ENCODE measurements at places on chromosomes 7 and 10.

DNA sequence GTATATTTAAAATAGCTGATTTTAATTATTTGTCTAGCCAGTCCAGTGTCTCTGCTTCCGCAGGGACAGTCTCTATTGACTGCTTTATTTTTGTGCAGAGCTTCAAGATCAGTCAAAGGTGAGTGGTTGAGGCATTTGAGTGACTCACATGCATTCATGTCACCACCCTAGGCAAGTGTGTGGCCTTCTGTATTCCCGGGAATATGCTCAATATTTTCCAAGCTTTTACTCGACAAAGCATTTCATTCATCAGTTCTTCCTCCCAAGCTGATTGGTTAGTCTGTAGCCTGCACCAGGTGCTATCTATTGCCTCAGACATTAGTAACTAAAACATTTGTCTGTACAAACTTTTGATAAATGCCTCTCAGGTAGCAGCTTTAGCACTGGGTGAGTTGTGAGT, 471.5 kb upstream of the NRG3 start:
- no peak for DNase-seq

DNA sequence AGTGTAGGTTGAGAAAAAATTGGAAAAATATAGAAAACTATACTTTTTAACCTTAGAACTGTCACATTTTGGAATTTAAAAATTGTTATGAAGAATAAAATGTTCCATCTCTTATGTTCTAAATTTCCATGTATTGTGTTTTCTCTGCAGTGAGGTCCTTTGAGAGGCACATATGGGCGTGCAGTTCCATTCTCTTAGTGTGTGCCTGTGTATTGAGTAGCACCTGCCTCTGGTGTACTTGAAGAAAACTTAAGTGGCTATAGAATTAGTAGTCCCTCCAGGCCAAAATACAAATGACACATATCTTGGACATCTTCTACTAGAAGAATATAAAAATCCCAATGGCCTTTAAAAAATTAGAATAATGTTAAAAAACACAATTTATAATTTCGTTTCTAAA, 149.2 kb downstream of the BICC1 start:
- DNase-seq, result no peak

DNA sequence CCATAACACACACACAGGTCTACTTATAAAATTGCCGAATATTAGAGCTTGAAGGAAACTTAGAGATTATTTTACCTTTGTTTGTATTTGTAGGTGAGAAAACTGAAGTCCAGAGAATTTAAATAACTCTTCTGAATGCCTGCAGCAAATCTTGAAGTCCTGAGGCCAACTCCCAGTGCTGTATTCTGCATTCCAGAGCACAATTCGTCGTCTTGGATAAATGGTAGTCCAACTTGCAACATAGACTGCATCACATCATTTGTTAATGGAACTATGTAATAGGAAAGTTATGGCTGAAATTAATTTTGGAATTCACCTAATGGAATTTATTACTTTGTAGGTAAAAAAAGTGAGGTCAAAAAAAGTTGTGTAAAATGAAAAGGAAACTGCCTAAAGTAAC, 37.3 kb upstream of the SEMA3D start:
- DNase-seq, result no peak

DNA sequence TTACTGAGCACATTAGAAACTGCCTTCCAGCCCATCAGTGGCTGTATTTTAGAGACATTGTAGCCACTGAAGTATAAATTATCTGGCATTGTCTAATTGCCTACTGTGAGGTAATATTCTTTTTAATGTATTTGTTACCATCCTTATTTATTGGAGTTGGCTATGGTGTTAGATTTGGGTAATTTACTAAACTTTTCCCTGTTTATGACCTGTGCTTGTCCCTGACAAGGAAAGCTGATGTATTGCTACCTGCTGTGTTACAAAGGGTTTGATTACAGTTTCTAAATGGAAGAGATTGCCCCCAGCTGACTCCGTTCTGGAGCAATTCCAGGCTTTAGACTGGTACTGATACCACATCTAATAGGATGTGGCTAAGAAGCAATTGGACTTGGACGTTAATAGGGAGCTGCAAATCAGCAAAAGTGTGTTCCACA, 12.3 kb upstream of the ASCC1 start:
- DNase-seq, result no peak

GRCh38 chr10:124162136-124162535, 68.7 kb upstream of the CHST15 start:
- DNase-seq, result no peak

- DNase-seq, result no peak
These were observed 231.3 kb upstream of the PTN start for GRCh38 chr7:137574812-137575211.

DNA sequence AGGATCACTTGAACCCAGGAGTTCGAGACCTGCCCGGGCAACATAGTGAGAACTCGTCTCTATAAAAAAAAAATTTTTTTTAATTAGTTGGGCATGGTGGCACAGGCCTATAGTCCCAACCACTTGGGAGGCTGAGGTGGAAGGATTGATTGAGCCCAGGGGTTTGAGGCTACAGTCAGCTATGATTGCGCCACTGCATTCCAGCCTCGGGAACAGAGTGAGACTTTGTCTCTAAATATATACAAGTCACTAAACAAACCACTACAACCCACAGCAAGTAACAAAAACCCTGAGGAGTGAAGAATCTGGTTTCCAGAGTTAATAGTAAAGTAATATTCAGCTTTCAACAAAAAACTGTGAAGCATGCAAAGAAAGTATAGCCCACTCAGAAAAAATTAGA, 32.7 kb upstream of the HHEX start:
- no peak for DNase-seq

DNA sequence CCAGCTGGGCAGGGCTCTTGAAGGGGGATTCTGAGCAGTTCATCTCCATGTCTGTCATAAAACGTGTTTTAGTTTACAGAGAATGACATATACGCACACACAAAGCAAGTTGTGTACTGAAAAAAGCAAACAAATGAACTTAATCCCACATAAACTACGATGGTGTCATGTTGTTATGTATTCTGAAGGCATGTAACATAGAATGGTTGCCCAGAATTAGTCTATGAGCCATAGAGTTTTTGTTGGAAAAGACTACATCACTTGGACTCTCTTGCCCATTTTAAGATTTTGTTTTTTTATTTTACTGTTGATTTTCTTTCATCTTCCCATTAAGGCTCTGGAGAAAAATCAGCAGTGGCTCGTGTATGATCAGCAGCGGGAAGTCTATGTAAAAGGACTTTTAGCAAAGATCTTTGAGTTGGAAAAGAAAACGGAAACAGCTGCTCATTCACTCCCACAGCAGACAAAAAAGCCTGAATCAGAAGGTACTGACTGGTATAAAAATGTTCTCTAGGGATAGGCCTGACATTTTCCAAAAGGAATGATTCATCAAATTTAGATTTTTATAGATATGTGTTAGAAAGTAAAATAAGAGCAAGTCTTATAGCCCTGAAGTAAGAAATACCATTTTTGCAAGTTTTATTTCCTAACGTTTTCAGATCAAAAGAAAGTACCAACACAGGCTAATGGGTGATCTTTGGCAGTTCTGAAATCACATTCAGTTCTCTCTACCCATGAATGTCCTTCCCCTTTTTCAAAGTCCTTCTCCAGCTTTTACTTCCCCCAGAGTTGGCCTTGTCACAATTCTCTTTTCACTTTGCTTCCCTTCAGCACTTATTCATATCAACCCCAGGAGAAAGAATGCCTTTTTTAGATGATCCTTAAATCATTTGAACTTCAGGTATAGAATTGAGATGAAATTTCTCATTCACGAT, 18.9 kb downstream of the CEP55 start:
- DNase-seq, result no peak

- DNase-seq, result no peak
These were observed 204.9 kb upstream of the PTER start for GRCh38 chr10:16231734-16232435.

- DNase-seq, result no peak
These were observed 110.4 kb downstream of the RBM20 start for GRCh38 chr10:110754375-110755105.

DNA sequence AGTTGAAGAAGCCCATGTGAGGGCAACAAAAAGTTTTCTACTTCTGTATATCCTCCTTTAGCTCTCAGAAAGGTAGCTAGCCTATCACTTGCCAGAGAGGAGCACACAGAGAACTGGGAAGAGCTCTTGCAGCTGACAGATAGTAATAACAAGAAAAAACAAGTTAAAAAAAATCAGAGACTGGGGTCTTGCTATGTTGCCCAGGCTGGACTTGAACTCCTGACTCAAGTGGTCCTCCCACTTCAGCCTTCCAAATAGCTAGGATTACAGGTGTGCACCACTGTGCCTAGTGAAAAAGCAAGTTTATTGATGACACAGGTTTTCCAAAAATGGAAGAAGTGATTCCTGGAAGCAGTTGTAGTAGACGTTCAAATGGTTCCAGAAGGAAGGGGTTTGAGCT, 93.6 kb downstream of the CLEC2L start:
- no peak for DNase-seq

- DNase-seq, result peak; percentile 25
These were observed 15.3 kb downstream of the KCNH2 start for GRCh38 chr7:150962553-150963399.

DNA sequence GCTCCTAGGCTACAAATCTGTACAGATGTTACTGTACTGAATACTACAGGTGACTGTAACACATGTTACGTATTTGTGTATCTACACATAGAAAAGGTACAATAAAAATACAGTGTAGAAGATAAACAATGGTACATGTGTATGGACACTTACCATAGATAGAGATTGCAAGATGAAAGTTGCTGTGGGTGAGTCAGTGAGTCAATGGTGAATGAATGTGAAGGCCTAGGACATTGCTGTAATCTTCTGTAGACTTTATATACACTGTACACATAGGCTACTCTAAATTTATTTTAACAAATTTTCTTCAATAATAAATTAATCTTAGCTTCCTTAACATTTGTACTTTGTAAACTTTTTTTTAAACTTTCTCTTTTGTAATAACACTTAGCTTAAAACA, 205.6 kb downstream of the RNLS start:
- no peak for DNase-seq

GRCh38 chr7:29285444-29285793, 90.8 kb downstream of the CHN2 start:
- DNase-seq, result peak; percentile 98

- no peak for DNase-seq
These were observed 133.8 kb downstream of the CPEB3 start for GRCh38 chr10:92156874-92157773.

- no peak for DNase-seq
These were observed 200.0 kb upstream of the MKI67 start for GRCh38 chr10:128326251-128326650.

DNA sequence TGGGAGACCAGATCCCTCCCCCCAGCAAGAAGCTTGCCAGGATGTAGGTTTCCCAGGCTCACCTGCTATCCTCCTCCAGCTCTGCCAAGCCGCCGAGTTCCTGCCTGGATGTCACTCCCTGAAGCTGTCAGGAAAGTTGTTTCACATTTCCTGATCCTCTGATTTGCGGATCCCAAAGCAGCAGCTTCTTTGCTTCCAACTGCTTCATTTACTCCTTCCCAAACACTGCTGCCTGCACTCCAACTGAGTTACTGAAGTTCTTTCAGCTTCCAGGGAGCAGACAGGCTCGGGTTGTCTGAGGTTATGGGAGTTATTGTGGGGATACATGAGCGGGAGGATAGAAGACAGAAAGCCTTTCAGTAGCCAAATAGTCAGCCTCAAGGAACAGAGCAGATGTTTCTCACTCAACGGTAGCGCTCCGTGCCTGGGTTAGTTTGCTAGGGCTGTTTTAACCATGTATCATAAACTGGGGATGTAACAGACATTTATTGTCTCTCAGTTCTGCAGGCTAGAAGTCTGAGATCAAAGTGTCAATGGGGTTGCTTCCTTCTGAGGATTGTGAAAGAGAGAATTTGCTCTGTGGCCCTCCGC, 516.0 kb downstream of the REEP3 start:
- DNase-seq, result no peak

- DNase-seq, result peak; percentile 100
These were observed 163.9 kb downstream of the JCAD start for GRCh38 chr10:29895456-29895855.

DNA sequence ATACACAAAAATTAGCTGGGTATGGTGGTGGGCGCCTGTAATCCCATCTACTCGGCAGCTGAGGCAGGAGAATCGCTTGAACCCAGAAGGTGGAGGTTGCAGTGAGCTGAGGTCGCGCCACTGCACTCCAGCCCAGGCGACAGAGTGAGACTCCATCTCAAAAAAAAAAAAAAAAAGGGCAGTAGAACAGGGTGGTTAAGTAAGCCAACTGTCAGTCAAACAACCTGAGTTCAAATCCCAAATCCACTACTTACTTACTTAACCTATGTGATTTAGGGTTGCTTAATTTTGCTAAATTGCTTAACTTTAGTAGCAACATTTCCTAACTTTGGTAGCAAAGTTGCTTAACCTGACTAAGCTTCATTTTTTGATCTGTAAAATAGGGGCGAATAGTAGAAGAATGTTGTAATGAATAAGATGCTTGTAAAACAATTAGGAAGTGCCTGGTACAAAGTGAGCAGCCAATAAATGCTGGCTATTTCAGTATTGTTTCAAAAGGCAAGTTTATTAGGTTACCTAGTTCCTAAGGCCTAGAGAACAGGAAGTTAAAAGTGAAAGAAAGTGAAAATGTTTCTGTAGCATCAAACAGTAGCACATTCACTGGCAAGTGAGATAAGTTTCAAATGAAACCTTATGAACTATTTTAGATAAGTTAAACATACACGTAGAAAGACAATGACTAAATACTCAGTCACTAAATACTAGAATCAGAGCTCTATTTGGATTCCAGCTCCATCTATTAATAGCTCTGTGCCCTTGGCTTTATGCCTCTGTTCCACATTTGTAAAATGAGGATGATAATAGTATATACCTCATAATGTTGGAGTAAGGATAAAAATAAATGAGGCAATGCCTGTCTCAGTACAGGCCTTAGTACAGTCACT, 64.3 kb downstream of the HOXA1 start:
- DNase-seq, result peak; percentile 57

DNA sequence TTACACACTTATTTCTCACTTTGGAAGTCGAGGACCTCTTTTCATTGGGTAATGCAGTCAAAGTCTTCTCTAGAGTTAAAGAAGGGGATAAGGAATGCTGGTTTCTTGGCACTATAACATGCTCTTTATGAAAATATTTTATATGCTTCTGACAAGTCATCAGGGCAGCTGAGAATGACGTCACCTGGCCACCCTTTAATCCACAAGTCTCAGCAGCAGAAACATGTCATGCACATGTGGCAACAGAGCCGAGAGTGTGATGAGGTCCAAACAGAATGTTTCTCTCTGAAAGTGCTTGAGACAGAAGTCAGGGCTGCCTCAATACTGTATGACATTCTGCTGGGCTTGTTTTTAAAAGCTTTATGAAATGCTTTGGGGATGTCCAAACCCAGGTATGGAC, 63.5 kb upstream of the C10orf90 start:
- DNase-seq, result no peak

- DNase-seq, result no peak
These were observed 700.5 kb downstream of the GRID1 start for GRCh38 chr10:85666102-85666501.

- DNase-seq, result no peak
These were observed 52.8 kb upstream of the VWDE start for GRCh38 chr7:12456506-12456905.

GRCh38 chr10:72045586-72045985, 42.8 kb downstream of the SPOCK2 start:
- DNase-seq, result no peak
